Inflammatory macrophage (primary cell): ENCODE measurements at places on chromosomes 3 and 15.

GRCh38 chr3:42865256-42865655 is 10.4 kb downstream of the CYP8B1 start:
- DNase-seq = no peak

- DNase-seq = peak; percentile 20
Measured at GRCh38 chr3:4845882-4846281, 133.4 kb upstream of the BHLHE40 start.

DNA sequence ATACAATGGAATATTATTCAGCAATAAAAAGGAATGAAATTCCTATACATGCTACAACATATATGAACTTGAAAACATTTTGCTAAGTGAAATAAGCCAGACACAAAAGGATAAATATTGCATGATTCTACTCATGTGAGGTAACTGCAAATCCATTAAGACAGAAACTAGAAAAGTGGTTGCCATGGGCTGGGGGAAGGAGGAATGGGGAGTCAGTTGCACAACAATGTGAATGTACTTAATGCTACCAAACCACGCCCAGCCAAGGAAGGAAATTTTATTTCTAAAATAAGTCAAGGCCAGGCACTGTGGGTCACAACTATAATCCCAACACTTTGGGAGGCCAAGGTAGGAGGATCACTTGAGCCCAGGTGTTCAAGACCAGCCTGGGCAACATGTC is 9.8 kb upstream of the GMPPB start:
- peak; percentile 32 for DNase-seq

DNA sequence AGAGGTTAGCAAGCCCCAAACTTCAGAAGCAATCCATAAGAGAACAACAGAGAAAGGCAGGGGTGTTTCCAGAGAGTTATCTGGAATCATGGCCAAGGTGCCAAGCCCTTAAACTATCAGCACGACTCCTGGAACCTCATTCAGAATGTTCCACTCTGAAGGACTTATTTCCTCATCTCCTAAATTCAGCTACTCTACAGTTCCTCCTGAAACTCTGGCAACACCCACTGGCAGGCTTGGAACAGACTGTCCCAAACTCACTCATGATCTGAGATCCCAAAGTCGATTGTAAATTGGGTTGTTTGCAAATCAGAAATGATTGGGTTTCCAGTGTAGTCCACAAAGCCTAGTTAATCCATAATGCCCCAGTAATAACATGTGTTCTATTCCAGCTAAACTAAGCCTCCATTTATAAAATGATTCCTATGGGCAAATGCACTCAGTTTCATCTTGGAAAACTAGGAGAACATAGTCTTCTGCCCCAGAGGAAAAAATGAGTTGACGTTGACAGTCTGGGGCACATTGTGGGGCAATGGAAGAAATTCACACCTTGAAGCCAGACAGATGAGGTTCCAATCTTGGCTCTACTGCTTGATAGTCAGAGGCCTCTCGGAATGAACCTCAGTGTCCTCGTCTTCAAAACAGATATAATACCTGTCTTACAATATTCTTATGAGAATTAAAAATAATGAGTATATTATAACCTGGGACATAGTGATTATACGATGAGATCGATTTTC is 65.9 kb downstream of the SLCO2A1 start:
- no peak for DNase-seq

DNA sequence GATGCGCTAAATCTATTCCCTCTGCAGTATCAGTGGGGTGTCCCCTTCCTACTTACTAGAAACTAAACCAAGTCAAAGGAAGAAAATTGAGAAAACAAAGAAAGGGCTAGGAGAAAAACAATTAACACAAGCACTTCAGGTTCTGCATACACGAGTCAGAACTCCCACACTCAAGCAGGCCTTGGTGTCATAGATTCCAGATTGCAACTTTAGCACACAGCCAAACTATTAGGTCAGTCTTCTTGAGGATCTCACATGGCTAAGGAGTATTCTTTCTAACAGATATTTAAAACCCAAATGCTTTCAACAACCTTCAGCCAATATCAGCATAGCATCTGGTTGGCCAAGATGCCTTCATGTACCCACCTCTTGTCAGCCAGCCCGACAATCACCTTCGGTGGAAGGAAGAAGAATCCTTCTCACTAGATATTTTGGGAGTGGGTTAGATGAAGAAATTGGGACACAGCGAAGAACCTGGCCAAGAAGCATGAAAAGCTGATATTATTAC is 340.0 kb downstream of the VPS13C start:
- DNase-seq = no peak

GRCh38 chr3:42115946-42116345 is 24.8 kb downstream of the TRAK1 start:
- DNase-seq = no peak

- DNase-seq = no peak
Measured at GRCh38 chr3:78992400-78992799, 775.4 kb downstream of the ROBO1 start.

DNA sequence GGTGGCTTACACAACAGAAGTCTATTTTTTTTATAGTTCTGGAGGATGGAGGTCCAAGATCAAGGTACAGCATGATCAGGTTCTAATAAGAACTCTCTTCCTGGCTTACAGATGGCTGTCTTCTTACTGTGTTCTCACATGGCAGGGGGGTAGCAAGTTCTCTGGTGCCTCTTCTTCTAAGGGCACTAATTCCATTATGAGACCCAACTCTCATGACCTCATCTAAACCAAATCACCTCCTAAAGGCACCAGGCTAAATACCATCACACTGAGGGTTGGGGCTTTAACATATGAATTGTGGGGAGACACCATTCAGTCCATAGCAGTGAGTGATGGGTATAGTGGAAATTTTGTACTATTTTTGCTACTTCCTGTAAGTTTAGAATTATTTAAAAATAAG is 75.2 kb upstream of the SLC4A7 start:
- no peak for DNase-seq

DNA sequence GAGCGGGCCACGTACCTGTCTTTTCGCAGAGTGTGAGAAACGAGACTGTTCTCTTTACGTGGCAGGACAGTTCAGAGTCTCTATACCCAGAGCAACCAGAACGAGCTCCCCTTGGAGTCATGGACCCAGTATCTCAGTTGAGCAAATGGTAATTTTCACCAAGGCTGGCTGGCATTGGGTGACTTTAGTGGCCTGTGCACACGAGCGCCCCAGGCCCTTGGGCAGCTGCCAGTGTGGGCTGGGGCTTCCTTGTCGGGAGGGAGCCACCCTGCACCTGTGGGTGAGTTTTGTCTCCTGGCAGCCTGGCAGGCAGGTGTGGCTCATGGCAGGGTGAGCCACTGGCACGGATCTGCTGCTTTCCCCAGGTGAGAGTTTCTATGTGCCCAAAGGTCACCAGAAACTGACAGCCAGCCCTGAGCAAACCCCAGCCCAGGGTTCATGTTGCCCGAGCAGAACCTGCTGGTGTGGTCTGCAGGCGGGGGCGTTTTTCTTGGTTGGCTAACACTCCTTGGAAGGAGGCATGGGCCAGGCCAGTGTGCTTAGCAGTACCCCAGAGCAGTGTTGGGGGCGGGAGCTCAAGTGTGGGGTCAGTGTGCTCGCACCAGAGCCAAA is 135.0 kb downstream of the TJP1 start:
- no peak for DNase-seq

GRCh38 chr3:29183346-29184087 is 97.4 kb upstream of the RBMS3 start:
- DNase-seq = no peak

DNA sequence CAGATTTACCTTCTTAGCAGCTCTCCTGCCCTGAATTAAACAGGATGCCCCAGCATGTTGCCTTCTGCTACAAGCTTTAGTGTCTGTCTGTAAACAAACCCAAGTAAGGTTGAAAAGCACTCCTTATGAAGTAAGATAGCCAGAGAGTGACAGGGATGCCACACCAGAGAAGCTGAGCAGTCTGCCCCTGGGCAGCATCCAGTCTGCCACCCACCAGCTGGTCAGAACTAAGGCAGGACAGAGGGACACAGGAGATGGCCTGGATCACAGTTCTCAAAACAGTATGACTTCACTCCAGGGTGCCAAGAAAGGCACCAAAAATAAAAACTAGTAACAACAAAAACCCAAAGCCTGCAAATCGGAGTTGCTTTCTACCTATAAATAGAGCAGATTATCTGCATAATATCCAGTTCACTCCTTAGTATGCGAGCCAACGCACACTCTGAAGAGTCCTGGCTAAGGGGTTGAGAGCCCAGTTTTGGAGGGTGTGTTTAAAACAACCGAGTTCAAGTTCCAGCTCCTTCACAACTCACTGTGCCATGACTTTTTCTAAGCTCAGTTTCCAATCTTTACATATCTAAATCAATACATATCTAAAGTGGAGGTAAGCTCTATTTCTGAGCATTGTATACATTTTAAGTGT is 198.9 kb downstream of the KCNMB2 start:
- no peak for DNase-seq

- no peak for DNase-seq
Measured at GRCh38 chr3:172068977-172069376, 29.6 kb downstream of the FNDC3B start.
